Epithelial cell of proximal tubule (primary cell): ENCODE measurements at places on chromosomes 5 and 9. TPM values are rescaled to one million over a fixed set of nuclear protein-coding genes. Genes with fewer than 3 reads are reported as not detected.

Gene TNC
- total RNA-seq, result 66.1 and 68.9 TPM in 2 replicates

Gene SUSD3
- total RNA-seq, result 1.4 and 2.9 TPM in 2 replicates

Gene GPX3
- total RNA-seq, result 9.3 and 10.9 TPM in 2 replicates

Gene WWC1
- total RNA-seq, result 87.2 and 94.5 TPM in 2 replicates

Gene TLX3
- total RNA-seq, result 0.87 TPM in 1 of 2 replicates, not detected in the other

Gene JAKMIP2
- total RNA-seq, result 0.14 and 0.17 TPM in 2 replicates

Gene SLC6A7
- not detected in 2 replicates for total RNA-seq

Gene RGS7BP
- total RNA-seq, result under 0.01 TPM in 1 of 2 replicates, not detected in the other

Gene DMGDH
- 0.80 and 1.9 TPM in 2 replicates for total RNA-seq

Gene SLC25A2
- total RNA-seq, result 0.29 TPM in 1 of 2 replicates, not detected in the other

Gene LTC4S
- 0.94 and 9.1 TPM in 2 replicates for total RNA-seq

DNA sequence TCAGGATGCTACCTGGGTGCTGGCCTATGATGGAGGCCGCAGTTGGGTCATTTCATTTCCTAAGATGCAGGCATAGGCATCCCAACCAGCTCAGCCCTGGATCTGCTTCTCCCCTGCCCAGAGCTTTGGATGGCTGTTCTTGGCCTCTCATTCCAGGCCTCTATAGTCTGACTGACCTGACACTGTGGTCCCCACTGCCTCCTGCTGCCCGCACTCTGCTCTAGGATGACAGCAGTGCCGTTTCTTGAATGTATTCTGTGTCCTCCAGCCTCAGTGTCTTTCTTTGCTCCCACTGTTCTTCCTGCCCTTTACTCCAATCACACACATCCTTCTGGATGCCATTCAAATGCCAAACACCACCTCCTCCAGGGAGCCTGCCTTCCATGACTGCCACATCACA, 235.7 kb downstream of the HSPA4 start:
- no peak for DNase-seq

DNA sequence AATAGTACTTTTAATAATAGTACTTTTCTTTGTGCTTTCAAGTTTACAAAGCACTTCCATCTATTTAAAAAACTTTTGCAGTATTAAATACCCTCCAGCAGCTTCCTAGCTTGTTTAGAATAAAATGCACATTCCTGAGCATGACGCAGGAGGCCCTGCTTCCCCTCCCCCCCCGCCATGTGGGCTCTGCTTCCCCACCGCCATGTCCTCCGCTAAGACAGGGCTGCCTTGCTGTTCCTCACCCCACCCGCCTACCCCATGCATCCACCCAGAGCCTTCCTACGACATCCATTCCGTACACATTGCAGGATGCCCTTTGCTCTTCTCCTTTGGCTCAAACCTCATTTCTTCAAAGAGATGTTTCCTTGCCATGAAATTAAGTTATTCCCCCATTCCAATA, 205.9 kb upstream of the MSX2 start:
- DNase-seq, result no peak

DNA sequence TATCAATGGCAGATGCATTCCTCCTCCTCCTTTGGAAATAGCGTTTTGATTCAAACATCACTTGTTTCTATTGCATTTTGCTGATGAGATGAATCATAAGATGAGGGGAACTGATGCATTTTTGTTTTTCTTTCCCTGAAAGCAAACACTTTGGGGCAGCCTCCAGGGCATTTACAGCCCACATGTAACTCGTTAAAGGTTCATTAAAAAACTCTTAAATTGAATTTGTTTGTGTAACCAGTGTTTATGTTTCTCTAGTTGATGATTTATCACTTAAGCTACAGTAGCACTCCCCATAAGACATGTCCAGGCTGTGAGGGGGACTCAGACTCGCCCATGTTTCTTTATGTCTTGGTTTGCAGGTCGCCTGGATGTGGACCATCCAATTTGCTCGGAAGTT, 246.1 kb upstream of the ANKH start:
- DNase-seq, result no peak

DNA sequence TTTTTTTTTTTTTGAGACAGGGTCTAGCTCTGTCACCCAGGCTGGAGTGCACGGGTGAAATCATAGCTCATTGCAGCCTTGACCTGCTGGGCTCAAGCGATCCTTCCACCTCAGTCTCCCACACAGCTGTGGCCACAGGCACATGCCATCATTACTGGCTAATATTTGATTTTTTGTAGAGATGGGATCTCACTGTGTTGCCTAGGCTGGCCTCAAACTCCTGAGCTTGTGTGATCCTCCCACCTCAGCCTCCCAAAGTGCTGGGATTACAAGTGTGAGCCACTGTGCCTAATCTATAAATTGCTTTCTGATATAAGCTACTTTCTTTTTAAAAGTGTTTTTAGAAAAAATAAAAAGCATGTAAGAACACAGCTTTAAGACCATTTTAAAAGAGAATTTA, 56.5 kb upstream of the GNE start:
- no peak for DNase-seq

- DNase-seq, result no peak
Observed at GRCh38 chr5:17020678-17021601, 84.9 kb upstream of the MYO10 start.

- no peak for DNase-seq
Observed at GRCh38 chr9:136656183-136656738, 6.5 kb upstream of the EGFL7 start.

- no peak for DNase-seq
Observed at GRCh38 chr9:123033864-123034601, 566 bp downstream of the GPR21 start.
